ENCODE measurements at places on chromosomes 2 and 18.

DNA sequence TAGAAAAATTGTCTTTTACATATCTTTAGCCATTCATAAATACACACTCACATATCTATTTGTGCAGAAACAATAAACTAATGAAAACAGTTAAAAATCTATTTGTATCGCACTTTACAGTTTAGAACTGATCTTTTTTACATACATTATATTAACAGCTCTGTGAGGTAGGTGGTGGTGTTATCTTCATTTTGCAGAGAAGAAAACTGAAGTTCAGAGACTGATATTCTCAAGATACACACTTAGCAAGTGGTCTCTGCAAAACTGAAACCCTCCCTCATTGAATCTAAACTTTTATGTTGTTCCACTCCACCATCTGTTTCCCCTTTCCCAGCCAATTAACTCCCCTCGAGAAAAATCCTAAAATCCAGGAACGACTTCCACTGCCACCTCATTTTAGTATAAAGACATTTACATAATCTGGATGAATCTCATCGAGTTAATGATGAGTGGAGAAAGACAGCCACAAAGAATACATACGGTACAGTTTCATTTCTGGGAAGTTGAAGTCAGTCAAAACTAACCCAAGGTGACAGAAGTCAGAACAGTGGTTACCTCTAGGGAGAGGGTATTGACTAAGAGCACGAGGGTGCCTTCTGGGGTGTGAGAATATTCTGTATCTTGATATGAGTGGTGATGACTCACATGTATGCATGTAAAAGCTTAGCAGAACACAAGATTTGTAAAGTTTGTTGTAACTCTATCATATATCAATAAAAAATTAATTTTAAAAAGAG, 524.2 kb upstream of the TCF4 start:
- no peak for DNase-seq

GRCh38 chr2:157784169-157784822, 91.8 kb downstream of the ACVR1 start:
- DNase-seq = no peak

DNA sequence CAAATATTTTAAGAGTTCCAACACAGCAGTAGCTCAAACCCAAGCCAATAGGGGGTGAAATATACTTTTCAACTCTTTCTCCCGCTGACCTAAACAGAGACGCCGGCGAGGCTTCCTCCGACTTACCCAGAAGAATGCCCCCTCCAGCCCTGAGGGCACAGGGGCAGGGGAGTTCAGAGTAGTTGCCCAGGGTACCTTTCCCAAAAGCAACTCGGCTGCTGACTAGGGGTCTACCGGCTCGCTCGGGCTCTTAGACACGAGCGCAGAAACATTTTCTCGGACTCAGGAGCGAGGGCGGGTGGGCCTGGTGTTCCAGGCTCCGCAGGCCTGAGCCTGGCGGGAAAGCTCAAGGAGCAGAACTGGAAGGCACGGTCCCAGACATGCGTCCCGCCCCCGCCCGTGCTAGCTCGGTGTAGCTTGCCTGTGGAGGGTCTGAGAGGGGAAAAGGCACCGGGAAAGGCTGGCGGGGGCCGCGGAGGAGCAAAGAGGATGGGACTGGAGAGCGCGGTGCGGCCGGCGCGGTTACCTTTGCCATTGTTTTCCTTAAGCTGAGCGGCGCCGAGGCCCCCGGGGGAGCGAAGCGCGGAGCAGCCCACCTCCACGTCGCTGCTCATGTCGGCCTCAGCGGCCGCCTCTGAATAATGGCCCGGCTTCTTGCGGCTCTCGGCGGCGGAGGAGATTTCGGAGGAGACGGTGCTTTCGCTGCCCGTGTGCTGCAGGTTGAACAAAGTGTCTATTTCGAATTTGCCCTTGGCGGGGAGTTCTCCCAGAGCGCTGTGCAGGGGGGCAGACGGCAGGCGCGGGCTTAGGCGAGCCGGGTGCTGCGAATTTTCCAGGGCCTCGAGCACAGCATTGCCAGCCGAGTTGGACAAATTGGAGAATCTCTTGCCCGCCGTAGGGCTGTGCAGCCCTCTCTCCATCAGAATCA, 674 bp downstream of the EVX2 start:
- DNase-seq = no peak

DNA sequence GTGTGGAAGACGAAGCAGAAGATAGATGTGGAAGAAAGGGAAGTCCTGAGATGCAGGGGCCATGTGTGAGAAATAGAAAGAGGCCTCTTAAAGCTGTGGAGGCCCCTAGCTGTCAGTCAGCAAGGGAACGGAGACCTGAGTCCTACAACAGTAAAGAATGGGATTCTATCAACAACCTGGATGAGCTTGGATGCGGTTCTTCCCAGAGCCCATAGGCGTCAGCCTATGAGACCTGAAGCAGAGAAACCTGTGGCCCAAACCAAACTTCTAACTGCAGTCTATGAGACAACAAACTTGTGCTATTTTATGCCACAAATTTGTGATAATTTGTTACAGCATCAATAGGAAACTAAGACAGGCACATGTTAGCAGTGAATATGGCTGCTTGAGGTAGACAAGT, 583.7 kb downstream of the ADCYAP1 start:
- no peak for DNase-seq

DNA sequence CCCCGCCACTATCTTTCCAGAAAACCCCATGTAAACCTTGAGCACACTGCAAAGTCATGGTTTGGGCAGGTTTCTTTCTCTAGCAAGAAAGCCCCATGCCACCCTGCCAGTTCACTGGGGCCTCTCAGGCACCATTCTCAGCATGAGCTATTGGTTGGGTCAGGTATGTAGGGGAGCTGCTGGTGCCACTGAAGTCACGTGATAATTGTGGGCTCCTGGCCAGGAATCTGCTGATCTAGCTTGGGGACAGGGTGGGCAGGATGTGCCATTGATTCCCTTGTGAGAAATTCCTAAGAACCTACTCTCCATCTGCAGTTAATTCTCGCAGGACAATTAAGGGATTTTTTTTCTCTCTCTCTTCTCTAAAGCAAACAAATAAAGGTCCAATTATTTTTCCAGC, 26.5 kb upstream of the HNMT start:
- no peak for DNase-seq

All from stimulated activated CD4-positive, alpha-beta T cell treated with anti-CD3 and anti-CD28 coated beads, TNF-alpha, amount 100 ng/mL, for 1 hour (primary cell).